Stimulated activated CD4-positive, alpha-beta T cell treated with anti-CD3 and anti-CD28 coated beads, Interleukin-1b, Interleukin-23, amount 100 ng/mL, for 1 hour (primary cell): ENCODE measurements at places on chromosomes 3 and 15.

GRCh38 chr3:13624021-13624420 is 75.1 kb downstream of the FBLN2 start:
- DNase-seq, result no peak

DNA sequence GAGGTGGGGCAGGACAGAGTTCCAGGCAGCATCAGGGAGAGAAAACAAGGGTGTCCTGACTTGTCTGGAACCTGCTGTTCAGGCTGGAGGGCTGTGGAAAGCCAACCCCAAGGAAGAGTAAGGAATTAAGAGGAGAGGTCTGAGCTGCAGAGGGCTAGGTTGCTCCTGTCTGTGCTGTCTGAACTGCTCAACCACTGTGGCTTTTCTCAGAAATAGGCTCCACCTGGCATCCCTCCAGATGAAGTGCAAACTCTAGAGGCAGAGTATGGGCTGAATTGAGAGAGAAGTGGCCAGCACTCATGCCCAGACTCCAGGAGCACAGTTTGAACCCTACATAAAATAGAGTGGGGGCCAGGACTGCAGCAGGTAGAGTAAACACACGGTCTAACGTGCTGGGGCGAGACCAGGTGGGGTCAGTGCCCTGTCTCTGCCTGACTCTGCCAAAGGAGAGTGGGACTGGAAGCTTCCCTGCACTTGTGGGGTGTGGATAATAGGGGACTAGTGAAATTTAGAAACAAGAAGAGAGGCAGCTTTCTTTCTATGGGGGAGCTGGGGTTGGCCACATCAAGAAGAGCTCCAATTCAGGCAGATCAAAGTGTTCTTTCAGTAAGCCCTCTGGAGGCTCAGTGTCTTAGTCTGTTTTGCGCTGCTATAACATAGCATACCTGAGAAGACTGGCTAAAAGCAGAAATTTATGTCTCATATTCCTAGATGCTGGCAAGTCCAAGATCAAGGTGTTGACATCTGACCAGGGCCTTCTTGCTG is 28.0 kb upstream of the MNS1 start:
- DNase-seq, result no peak

DNA sequence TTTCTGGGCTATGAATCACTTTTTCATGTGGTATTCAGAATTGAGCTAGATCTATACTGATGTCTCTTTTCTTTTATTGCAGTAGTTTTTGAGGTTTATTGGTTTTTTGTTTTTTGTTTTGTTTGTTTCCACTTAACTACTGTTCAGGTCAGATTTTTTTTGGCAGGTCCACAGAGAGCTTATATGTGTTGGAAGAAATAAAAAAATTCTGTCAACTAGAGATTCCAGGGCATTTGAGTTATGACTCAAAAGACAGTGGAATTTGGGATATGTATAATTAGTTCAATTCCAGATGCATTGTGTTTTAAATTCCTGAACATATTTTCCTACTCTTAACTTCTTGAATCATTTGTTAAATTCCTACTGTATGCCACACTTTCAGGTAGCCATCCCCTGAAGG is 727.2 kb downstream of the SI start:
- no peak for DNase-seq

GRCh38 chr3:191531434-191531972 is 70.5 kb downstream of the PYDC2 start:
- DNase-seq, result no peak

- DNase-seq, result no peak
Measured at GRCh38 chr3:15215996-15216395, 9.9 kb downstream of the CAPN7 start.

DNA sequence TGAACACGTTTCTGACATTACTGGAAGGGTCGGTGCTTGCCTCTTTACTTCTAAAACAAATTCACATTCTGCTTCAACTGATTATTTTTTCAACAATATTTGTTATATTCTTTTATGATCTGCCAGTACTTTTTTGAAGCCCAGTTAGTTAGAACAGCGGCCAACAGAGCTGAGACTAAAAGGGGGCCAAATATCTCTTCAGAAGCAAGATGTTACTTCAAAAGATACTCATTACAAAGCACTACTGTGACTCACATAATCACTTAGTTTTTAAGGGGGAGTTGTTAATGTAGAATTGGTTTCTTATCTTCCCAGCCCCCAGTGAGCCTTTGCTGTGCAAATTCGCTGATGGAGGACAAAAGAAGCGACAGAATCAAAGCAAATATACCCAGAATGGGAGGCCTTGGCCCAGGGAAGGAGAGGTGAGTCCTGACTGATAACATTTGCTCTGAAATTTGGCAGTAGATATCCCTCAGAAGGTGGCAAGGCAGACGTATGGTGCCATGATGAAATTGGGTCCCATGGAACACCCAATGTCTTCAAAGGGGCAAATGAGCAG is 587.8 kb downstream of the RBMS3 start:
- no peak for DNase-seq

DNA sequence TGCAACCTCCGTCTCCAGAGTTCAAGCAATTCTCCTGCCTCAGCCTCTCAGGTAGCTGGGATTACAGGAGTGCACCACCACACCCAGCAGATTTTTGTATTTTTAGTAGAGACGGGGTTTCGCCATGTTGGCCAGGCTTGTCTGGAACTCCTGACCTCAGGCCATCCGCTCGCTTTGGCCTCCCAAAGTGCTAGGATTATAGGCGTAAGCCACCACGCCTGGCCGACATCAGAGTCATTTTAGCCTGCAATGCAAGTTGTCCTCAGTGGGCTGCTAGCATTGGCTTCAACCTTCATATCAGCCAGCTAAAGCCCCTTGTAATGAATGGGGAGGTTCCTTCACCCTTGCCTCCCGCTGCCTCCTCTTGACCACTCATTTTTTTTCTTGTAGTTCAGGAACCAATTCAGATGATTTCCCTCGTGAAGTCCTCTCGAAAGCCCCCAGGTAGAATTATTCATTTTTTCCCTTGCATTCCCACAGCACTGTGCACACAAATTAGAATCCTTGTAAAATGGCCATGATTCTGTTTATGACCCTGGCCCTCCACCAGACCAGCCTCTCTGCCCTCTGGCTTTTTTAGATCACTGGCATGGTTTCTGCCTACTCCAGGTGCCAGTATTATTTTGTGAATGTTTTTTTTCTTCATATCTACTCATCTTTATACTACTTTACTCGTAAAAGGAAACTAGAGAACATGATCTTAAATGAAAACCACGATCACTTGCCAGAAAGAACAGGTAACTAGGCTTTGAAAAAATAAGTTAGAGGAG is 29.1 kb downstream of the FLNB start:
- no peak for DNase-seq

DNA sequence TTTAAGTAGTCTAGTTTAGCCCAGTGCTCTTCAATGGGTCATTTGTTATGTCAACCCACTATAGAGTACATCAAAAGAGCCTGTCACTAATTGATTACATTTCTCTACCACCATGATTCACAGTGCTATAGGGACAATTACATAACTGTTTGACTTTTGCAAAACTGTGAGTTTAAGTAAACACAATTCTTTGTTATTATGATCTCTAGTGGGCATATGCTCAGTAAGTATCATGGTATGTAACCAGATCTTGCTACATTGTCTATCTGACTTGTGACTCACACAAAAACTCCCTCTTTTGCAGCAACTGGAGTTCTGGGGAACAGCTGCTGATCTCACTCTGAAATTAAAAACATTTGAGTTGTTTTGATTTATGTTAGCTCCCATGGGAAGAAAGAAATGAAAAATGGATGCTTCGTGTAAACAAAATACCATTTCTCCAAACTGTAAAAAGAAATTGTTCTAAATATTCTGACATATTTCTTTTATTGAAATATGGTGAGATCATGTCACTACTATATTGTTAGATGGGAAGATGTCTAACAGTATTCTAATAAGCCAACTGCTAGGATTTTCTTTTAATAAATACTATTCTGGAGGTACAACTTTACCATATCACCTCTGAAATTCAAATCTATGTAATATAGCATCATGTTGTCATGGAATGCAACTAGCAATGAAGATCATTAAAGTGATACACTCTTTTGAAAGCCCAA is 470.4 kb downstream of the ROBO1 start:
- no peak for DNase-seq

DNA sequence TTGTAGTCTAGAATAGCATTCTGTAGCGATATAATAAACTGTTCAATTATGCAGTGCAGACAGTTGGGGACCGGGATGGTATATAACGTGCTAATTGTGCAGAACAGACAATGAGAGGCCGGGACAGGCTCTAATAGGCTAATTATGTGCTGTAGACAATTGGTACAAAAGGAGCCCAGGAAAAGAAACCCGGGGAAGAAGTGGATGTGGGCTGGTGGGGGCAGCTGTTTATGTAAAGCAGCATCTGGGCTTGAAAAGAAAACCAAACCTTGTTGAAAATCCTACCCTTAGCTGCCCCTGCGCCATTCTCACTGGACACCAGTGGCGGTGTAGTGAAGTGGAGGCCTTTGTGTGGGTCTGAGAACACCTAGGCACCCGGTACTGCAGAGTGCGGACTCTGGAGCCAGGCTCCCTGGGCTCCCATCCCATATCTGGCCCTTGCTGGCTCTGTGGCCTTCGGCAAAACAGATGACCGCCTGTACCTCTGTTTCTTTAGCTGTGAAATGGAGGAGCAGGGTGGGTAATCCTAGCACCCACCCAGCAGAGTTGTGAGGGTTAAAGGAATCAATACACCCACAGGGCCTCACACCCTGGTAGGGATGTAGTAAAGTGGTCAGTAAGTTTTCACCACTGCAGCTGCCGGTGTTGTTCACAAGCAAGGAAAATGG is 51.5 kb downstream of the CMTM6 start:
- DNase-seq, result no peak

GRCh38 chr3:175728566-175728965 is 869.4 kb downstream of the NAALADL2 start:
- DNase-seq, result no peak

GRCh38 chr3:25567388-25567787 is 97.3 kb downstream of the TOP2B start:
- no peak for DNase-seq

- no peak for DNase-seq
Measured at GRCh38 chr15:36595611-36596010, 16.2 kb downstream of the CDIN1 start.

GRCh38 chr15:70443486-70444273 is 319.7 kb downstream of the UACA start:
- DNase-seq, result no peak

DNA sequence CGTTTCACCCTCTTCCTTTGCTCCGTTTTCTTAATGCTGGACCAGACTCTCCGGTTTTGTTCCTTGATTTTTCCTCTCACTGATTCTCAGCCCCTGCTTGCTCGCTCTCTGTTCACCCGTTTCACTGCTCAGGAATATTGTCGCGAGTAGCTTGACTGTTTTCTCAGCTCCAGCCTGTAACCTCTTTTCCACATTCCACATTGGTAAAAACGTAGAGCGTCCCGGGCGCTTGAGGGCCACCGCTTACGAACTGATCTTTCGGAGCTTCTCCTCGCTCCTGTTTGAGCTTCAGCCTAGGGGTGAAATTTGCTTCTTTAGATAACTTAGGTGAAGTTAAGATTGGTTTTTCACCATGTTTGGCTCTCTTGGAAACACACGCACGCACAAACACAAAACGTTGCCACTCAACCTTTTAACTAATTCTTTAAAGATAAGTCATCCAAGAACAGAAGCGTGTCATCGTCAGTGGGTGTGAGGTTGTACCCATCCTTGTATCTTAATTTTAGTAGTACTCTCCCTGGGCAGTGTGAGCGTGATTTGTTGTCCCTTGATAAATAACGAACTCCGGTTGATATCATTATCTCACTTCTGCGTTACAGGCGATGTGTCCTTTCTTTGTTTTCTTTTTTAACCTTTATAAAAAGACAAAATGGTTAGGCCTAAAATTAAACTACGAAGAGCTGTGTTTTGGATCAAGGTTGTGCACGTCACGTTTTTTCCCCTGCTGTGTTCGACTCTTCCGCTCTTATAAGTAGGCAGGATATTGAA is 1.0 kb downstream of the PAK2 start:
- no peak for DNase-seq

DNA sequence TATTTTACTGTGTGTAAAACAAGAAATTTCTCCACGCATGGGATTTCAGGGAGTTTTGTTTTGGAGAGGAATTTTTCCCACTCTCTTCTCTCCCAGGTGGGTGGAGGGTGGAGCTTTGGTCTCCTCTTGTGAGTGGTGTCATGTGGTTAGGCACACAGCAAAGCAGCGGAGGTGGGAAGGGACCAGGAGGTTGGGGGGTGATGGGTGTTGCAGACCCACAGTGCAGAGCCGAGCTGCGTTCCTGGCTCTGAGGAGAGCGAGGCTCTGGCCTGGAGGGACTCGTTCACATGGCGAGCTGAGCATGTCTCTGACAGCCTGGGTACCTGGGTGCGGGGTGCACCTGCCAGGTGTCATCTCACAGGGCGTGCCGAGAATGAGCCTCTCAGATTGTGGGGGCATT is 87.8 kb downstream of the RYR3 start:
- no peak for DNase-seq

- DNase-seq, result no peak
Measured at GRCh38 chr3:14127516-14128161, 2.8 kb downstream of the TMEM43 start.

- DNase-seq, result no peak
Measured at GRCh38 chr3:37593796-37594195, 267.9 kb upstream of the CTDSPL start.

DNA sequence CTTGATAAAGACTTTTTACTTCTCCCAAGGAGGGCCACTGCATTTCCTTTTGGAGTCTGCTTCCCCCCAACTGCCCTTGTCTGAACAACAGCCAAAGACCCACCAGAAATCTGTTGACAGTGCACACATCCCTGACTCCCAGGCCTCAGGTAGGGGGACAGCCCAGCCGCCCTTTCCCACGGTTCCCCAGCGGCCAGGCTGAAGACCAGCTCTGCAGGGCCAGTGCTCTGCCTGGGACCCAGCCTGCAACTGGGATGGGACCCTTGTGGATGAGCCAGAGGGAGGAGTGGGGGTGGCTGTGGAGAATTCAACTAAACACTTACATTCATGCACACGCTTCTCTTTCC is 8.1 kb upstream of the PRR23E start:
- no peak for DNase-seq

- DNase-seq, result no peak
Measured at GRCh38 chr3:65449841-65450428, 588.8 kb downstream of the MAGI1 start.

- DNase-seq, result no peak
Measured at GRCh38 chr3:109050591-109051167, 67.3 kb downstream of the MORC1 start.

DNA sequence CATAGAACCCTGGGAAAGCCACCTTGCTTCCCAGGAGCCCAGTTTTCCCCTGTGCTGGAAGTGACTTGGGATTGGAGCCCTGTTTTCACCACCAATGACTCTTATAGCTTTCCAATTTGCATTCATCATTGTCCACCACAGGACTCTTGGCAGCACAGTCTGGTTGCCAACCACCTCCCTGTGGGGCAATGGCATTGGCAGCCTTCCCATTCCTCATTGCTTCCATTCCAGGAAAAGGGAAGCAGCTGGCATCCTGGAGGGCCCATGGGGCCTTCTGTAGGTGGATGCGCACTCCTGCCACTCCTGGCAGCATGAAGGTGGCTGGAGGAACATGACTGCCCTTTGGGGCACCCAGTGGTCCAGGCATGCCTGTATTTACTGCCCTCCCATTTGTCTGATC is 57.7 kb downstream of the FEM1B start:
- DNase-seq, result no peak
